ENCODE measurements at places on chromosomes 11 and 22. TPM values are rescaled to one million over a fixed set of nuclear protein-coding genes. Genes with fewer than 3 reads are reported as not detected.

The AIFM3 gene
- 0.42 TPM for total RNA-seq

The SLC22A6 gene
- not detected for total RNA-seq

DNA sequence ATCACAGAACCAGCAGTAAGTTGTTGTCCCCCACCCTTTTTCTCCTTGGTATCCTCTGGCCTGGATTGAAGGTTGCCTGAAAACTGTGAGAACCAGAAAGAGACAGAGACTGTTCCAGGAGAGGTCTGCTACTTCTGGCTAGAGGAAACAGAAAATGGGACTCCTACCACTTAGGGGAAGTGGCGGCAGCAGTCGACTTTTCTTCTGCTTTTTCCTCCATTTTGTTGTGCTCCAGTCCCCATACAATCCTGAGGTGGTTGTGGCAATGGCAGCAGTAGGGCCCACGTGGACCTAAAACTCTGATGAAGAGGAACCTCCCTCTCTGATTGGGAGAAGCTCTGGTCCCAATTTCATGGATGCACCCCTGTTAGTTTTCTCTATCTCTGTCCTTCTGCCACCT, 76.0 kb upstream of the SORL1 start:
- no peaks in the 10 kb centered on the region for H3K4me1 ChIP-seq
- H3K27me3 ChIP-seq = peaks cover 4% of the 10 kb centered on the region
- H3K36me3 ChIP-seq = no peaks in the 10 kb centered on the region
- no peak overlapping the region for H3K27ac ChIP-seq
- no peak for DNase-seq

The MISFA gene
- total RNA-seq = 13.7 TPM

GRCh38 chr11:7252683-7253213, 1.0 kb downstream of the SYT9 start:
- H3K4me3 ChIP-seq = peak overlapping the region; percentile 55
- H3K27ac ChIP-seq = no peak overlapping the region
- H3K36me3 ChIP-seq = no peaks in the 10 kb centered on the region
- peaks cover 31% of the 10 kb centered on the region for H3K27me3 ChIP-seq
- peaks cover 8% of the 10 kb centered on the region for H3K4me1 ChIP-seq
- DNase-seq = peak; percentile 7

The SLC35F2 gene
- total RNA-seq = 2.0 TPM

DNA sequence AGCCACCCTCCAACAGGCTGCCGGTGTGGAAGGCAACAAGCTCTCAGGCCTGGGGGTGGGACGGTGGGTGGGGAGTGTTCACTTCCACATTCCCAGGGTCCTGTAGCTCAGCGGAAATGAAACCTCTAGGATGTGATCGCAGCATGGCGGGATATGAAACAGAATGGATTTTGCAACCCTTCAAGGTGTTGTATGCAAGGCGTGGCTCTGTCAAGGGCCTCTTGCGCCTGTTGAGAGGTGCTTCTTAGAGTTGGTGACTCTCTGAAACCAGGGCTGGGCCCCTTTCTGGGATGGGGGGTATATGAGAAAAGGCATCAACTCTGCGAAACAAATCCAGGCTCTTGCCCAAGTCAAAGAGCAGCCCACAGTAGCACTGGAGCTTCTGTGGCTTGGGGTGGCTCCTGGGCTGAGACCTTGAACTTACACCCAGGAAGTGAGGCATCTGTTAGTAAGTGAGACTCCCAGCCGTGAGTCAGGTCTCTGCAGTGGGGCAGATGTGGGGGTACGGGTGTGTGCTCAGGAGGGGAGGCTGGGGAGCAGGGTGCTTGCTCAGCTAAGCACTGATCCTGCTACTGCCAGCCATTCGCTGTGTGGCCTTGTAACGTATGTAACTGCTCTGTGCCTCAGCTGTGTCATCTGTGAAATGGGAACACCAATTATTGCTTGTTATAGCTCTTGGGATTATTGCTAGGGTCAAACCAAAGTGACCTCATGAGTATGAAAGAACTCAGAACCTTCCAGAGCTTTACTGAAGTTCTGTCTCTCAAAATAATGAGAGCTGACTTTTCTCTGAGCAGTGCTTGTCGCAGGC, 28.3 kb downstream of the NECTIN1 start:
- DNase-seq = no peak
- H3K4me1 ChIP-seq = peaks cover 14% of the 10 kb centered on the region
- no peak overlapping the region for H3K27ac ChIP-seq
- H3K36me3 ChIP-seq = no peaks in the 10 kb centered on the region
- H3K27me3 ChIP-seq = no peaks in the 10 kb centered on the region

The FDX1 gene
- 21.8 TPM for total RNA-seq

GRCh38 chr22:48423481-48423911, 1404.2 kb downstream of the BRD1 start:
- no peak for DNase-seq
- H3K4me1 ChIP-seq = no peaks in the 10 kb centered on the region
- no peak overlapping the region for H3K27ac ChIP-seq
- H3K4me3 ChIP-seq = no peak overlapping the region
- H3K36me3 ChIP-seq = no peaks in the 10 kb centered on the region
- H3K27me3 ChIP-seq = peaks cover 31% of the 10 kb centered on the region

- no peak for DNase-seq
- H3K4me3 ChIP-seq = no peak overlapping the region
Observed at GRCh38 chr11:45390407-45390806, 104.3 kb upstream of the SYT13 start.

GRCh38 chr11:33262011-33262645, 4.9 kb downstream of the HIPK3 start:
- H3K27me3 ChIP-seq = no peaks in the 10 kb centered on the region
- peaks cover 68% of the 10 kb centered on the region for H3K4me1 ChIP-seq
- no peaks in the 10 kb centered on the region for H3K36me3 ChIP-seq
- H3K27ac ChIP-seq = peak overlapping the region; percentile 46
- no peak overlapping the region for H3K4me3 ChIP-seq
- DNase-seq = no peak

DNA sequence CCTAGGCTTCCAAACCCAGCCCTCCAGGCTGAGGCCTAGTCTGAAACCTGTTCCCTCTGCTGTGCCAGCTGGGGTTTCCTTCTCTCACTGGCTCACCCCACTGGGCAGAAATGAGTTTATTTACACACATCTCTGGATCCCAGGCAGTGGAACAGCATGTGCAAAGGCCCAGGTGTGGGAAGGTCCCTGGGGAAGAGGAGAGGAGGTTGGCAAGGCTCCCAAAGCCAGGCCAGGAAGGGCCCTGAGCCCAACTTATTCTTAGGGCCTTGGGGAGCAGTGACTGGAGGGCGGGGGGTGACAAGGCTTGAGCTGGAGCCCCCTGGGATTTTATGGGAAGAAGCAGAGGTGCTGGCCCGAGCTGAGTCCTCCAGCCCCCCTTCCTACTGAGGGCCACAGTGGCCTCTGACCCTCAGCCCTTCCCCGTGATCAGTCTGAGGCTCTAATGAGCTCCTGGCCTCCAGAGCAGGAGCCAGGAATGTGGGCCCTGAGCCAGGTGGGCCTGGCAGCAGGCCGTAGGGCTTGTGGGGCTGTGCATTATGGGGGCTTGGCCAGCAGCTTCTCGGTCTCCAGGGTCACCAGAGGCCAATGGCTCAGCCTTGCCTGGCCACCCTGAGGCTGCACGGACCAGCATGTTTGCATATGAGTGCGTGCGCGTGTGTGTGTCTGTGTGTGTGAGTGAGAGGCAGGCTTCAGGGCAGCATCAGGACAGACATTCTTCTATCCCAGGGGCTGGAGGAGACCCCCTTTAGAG, 2.9 kb downstream of the MYO7A start:
- H3K36me3 ChIP-seq = no peaks in the 10 kb centered on the region
- H3K4me3 ChIP-seq = no peak overlapping the region
- H3K27me3 ChIP-seq = no peaks in the 10 kb centered on the region
- DNase-seq = peak; percentile 82
- peaks cover 27% of the 10 kb centered on the region for H3K4me1 ChIP-seq

The SCGB1D2 gene
- total RNA-seq = 2.0 TPM

GRCh38 chr22:20196094-20196842, 45.4 kb upstream of the CCDC188 start:
- no peaks in the 10 kb centered on the region for H3K36me3 ChIP-seq
- no peak for DNase-seq
- no peak overlapping the region for H3K27ac ChIP-seq

DNA sequence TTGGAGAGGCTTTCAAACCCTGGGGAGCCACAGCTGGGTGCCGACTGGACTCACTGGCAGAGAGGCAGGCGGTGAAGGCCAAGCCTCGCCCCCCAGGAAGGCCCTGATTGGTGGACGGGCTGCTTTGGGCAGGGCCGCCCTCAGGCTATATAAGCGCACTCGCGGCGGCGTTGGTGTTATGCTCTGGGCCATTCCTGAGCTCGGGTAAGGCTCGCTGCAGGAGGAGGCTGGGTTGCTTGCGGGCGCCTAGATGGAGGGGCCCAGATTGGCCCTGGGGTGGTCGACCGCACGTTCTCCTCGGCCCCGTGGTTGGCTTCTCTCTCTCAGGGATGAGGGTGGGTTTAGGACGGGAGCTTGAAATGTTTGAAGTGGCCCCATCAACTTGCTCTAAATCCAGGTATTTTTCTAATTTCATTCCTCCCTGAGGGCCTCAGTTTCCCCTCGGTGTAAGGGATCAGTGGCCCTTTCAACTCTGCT, at the start of gene SPDYC:
Gene SPDYC, plus strand, starts transcription at position 176 of the 477 bp plus-strand sequence. CDS start 1,125 bp downstream, outside the sequence.
- no peak within 1 kb of the TSS for H3K27ac ChIP-seq
- DNase-seq = no peak
- H3K36me3 ChIP-seq = no peaks in the 10 kb centered on the region
- H3K27me3 ChIP-seq = no peaks in the 10 kb centered on the region
- H3K4me1 ChIP-seq = no peaks in the 10 kb centered on the region

The YPEL1 gene
- 10.0 TPM for total RNA-seq

DNA sequence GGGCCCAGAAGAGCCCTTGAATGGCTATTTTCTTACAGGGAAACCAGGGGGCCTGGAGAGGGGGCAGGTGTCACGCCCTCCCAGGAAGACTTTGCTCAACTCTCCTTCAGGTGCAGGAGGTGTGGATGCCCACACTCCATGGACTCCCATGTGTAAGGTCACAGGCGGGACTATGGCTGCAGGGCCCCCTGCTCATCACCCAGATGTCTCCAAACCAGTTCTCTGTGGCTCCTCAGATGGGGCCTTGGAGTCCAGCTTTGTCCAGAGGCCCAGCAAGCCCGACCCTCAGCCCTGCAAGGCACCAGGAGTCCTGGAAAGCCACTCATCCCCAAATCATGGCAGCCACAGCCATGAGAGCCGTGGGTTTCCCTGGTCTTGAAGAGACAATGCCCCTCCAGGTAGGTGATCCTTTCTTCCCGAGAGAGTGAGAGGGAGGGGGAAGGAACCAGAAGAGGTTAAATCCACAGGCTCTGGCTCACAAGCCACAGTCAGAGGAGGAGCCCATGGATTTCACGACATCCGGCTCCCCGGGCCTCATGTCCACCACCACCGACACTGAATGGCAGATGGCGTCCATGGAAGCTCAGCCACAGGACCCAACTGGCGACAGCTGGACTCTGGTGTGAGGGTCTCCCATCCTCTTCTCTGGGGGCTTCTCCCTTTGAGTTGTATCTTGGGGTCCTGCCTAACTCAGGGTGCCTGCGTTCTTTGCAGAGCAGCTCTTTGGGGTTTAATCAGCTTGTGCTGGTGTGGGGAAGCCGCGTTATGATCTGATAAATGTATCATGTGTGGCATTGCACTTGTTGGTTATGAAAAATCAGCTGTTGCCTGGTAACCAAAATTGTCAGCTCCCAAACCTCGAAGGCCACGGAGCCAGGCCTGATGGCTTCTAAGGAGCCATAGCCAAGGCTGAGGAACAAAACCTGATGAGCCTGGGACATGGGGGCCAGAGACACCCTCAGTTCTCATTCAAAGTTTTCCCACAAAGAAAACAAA, 620.4 kb downstream of the BRD1 start:
- no peaks in the 10 kb centered on the region for H3K4me1 ChIP-seq
- no peak for DNase-seq
- peaks cover 22% of the 10 kb centered on the region for H3K27me3 ChIP-seq
- no peak overlapping the region for H3K4me3 ChIP-seq
- no peaks in the 10 kb centered on the region for H3K36me3 ChIP-seq

- no peaks in the 10 kb centered on the region for H3K27me3 ChIP-seq
- H3K4me1 ChIP-seq = no peaks in the 10 kb centered on the region
- no peak overlapping the region for H3K4me3 ChIP-seq
- no peak overlapping the region for H3K27ac ChIP-seq
Observed at GRCh38 chr11:35021589-35021988, 105.2 kb downstream of the PDHX start.

DNA sequence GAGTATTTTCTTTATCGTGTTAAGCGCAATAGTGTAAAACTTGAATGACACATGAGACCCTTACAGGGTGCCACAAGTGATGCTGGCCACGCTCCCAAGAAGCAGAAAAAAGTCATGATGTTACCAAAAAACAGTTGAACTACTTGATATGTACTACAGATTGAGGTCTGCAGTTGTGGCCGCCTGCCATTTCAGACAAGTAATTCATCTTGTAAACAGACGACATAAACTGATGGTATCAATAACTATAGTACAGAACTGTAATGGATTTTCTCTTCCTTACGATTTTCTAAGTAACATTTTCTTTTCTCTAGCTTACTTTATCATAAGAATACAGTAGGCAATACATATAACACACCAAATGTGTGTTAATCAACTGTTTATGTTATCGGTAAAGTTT, 5.5 kb downstream of the CD59 start:
- peaks cover 38% of the 10 kb centered on the region for H3K36me3 ChIP-seq
- H3K4me3 ChIP-seq = no peak overlapping the region
- DNase-seq = no peak
- no peaks in the 10 kb centered on the region for H3K27me3 ChIP-seq
- H3K4me1 ChIP-seq = peaks cover 82% of the 10 kb centered on the region

The DBX1 gene
- total RNA-seq = not detected

- H3K4me1 ChIP-seq = no peaks in the 10 kb centered on the region
- no peaks in the 10 kb centered on the region for H3K27me3 ChIP-seq
- no peak overlapping the region for H3K4me3 ChIP-seq
- DNase-seq = no peak
Observed at GRCh38 chr11:79937676-79938334, 497.0 kb upstream of the TENM4 start.

DNA sequence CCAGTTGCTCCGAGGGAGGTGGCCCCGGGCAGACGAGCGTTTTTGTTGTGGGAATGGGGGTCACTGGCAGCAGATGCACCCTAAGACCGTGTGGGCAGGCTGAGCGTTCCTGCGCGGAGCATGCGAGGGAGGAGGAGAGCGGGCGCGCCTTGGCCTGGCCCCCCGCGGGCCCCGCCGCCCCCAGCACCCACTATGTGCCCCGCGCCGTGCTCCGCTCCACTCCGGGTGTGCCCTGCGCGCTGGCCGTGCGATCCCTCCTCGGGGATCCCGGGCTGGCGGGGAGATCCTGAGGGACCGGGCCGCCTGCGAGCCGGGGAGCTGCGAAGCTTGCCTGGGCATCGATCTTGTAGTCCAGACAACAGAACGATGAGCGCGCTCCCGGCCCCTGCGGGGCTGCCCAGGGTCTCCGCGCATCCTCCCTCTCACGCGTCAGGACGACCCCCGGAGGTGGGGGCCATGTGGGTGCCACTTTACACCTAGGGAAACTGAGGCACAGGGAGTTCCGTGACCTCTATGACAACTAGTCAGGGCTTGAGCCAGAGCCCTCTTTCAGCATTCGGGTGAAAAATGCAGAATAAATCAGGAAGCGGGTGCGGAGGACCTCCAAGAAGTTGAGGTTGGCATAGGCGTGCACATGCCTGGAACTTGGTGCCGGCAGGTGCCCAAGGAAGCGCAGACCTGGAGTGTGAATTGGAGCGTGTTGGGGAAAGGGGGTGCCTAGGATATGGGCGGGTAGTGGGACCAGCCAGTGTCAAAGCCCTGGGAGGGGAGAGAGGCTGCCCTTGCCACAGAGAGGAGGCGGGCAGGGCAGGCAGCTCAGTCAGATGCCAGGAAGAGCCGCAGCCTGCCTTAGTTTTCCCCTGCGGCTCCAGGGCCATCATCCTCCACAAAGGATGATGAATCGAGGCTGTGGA, 1.3 kb upstream of the KMT5B start:
- H3K4me1 ChIP-seq = peaks cover 37% of the 10 kb centered on the region
- H3K36me3 ChIP-seq = no peaks in the 10 kb centered on the region
- peak; percentile 44 for DNase-seq
- peak overlapping the region; percentile 94 for H3K27ac ChIP-seq
- H3K4me3 ChIP-seq = peak overlapping the region; percentile 68
